Neural crest cell (in vitro differentiated cells): ENCODE measurements at places on chromosomes 3 and 15.

DNA sequence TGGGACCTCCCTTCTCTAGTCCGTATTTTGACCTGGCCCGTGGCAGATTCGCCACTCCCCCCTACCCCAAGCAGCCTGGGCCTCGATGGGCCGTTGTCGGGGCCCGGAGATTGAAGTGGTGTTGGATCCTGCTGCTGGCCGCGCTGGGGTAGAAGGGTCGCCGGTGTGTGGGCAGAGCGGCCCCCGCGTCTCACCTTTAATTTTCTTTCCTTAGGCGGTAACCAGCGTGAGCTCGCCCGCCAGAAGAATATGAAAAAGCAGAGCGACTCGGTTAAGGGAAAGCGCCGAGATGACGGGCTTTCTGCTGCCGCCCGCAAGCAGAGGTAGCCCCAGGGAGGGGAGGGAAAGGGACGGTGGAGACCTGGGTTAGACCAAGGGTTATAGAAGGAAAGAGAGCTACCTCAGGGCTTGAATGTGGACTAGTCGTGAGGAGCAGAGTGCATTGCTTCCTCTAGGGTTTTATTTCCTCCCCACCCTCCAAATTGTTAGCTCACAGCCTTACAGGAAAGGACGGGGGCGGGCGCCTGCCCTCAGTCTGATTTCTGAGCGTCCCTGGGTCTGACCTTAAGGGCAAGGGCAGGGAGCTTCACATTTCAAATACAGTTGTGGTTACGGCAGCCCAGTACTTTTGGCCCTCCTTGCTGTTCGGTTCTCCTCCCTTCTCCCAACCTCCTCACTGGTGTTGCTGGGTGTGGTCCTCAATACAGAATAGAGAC, 799 bp downstream of the SERF2 start:
- H3K27me3 ChIP-seq, result no peaks in the 10 kb centered on the region
- peaks cover 3% of the 10 kb centered on the region for H3K36me3 ChIP-seq
- peak overlapping the region; percentile 98 for H3K27ac ChIP-seq
- DNase-seq, result no peak
- peaks cover 32% of the 10 kb centered on the region for H3K4me1 ChIP-seq
- H3K4me3 ChIP-seq, result peak overlapping the region; percentile 99

GRCh38 chr15:52714968-52715367, 35.8 kb upstream of the ATOSA start:
- no peak overlapping the region for H3K27ac ChIP-seq
- H3K4me3 ChIP-seq, result no peak overlapping the region
- H3K27me3 ChIP-seq, result no peaks in the 10 kb centered on the region

DNA sequence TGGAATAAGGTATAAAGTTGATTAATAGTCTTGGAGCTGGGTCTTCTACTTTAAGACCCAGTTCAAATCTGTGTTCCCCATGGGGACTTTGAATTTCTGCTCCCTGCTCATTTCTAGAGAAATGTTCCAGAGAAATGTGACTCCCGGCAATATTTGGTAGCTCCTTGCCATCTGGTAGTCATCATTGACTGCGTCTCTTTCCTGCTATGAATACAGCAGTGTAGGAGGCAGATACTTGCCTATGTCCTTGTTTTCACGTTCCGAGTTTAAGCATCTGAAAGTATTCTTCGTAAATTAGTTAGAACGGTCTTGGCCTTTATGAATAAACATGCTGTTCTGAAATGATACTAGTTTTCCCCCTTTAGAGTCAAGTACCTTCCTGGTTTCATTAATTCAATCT, 352.9 kb downstream of the PTPRG start:
- H3K27ac ChIP-seq, result no peak overlapping the region
- peaks cover 29% of the 10 kb centered on the region for H3K4me1 ChIP-seq
- no peaks in the 10 kb centered on the region for H3K36me3 ChIP-seq
- no peak overlapping the region for H3K4me3 ChIP-seq

- no peaks in the 10 kb centered on the region for H3K4me1 ChIP-seq
- H3K27me3 ChIP-seq, result peaks cover 16% of the 10 kb centered on the region
- no peak overlapping the region for H3K27ac ChIP-seq
- H3K4me3 ChIP-seq, result no peak overlapping the region
- DNase-seq, result no peak
These were observed 9.2 kb downstream of the LTF start for GRCh38 chr3:46455231-46456115.

GRCh38 chr15:98150536-98150935, 190.0 kb downstream of the ARRDC4 start:
- H3K27me3 ChIP-seq, result peaks cover 4% of the 10 kb centered on the region
- H3K36me3 ChIP-seq, result no peaks in the 10 kb centered on the region

DNA sequence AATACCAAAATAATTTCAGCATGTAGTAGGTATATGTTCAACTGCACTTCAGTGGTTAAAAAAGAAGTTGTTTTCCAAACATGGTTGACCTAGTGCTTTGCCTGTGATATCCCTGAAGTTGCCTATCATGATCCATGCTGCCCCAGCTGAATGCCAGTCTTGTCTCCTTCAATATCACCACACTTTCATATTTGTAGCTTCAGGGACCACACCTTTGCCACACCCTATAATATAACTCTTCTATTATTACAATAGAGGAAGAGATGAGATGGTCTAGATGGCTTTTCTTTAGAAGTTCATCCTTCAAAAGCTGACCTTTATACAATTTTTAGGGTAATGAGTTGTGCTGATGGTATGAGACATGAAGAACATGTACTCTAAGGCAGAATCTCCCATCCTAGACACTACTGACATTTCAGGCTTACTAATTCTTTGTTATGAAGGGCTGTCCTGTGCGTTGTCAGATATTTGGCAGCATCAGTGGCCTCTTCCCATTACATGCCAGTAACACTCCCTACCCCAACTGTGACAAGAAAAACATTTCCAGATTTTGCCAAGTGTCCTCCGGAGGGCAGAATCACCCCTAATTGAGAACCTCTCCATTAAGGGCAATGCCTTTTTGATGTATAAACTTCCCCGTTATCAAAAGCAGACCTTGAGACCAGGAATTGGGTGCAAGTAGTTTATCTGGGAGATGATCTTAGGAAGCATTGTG, 76.2 kb upstream of the PLCL2 start:
- peaks cover 4% of the 10 kb centered on the region for H3K27me3 ChIP-seq
- H3K27ac ChIP-seq, result no peak overlapping the region
- H3K4me1 ChIP-seq, result peaks cover 8% of the 10 kb centered on the region
- H3K4me3 ChIP-seq, result no peak overlapping the region

GRCh38 chr3:13405614-13406013, 14.5 kb downstream of the NUP210 start:
- H3K4me1 ChIP-seq, result peaks cover 16% of the 10 kb centered on the region
- no peak overlapping the region for H3K4me3 ChIP-seq
- no peak for DNase-seq
- no peaks in the 10 kb centered on the region for H3K27me3 ChIP-seq
- no peak overlapping the region for H3K27ac ChIP-seq
- peaks cover 12% of the 10 kb centered on the region for H3K36me3 ChIP-seq

GRCh38 chr3:179723617-179724016, 70.8 kb downstream of the USP13 start:
- no peaks in the 10 kb centered on the region for H3K27me3 ChIP-seq
- H3K4me3 ChIP-seq, result no peak overlapping the region
- no peak overlapping the region for H3K27ac ChIP-seq
- H3K36me3 ChIP-seq, result peaks cover 26% of the 10 kb centered on the region

GRCh38 chr15:91049378-91050127, 27.2 kb upstream of the VPS33B start:
- no peak overlapping the region for H3K4me3 ChIP-seq
- DNase-seq, result peak; percentile 58
- H3K36me3 ChIP-seq, result no peaks in the 10 kb centered on the region
- H3K4me1 ChIP-seq, result no peaks in the 10 kb centered on the region

DNA sequence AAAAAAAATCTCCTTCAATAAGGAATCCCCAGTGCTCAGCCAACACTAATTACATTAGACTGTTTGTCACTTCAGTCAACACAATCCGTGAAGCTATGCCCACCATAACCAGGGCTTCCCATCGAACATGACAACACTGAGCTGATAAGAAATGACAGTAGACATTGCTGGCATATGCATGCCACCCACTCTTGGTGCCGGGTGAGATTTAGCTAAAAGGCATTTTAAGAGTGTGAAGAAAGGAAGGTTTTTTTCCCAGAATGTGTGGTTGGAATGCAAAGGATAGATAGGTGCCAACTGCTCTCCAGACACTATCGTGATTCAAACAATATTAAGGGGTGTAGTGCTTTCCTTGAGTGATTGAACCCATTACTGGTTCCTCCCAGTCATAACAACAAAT, 344.0 kb upstream of the LMCD1 start:
- H3K4me1 ChIP-seq, result no peaks in the 10 kb centered on the region
- H3K27me3 ChIP-seq, result no peaks in the 10 kb centered on the region
- H3K27ac ChIP-seq, result no peak overlapping the region
- no peak for DNase-seq
- no peaks in the 10 kb centered on the region for H3K36me3 ChIP-seq

DNA sequence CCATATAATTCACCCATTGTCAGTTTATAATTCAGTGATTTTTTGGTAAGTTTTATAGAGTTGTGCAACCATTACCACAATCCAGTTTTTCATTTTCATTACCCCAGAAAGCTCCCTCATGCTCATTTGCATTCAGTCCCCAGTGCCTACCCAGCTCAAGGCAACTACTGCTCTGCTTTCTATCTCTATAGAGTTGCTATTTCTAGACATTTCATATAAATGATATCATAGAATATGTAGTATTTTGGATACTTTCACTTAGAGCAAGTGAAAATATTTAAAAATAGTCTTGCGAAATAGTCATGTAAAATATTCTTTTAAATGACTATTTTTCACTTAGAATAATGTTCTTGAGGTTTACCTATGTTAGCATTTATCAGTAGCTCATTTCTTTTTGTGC, 42.1 kb downstream of the ZNF654 start:
- peaks cover 52% of the 10 kb centered on the region for H3K36me3 ChIP-seq
- DNase-seq, result no peak
- no peaks in the 10 kb centered on the region for H3K4me1 ChIP-seq
- no peaks in the 10 kb centered on the region for H3K27me3 ChIP-seq

- peaks cover 3% of the 10 kb centered on the region for H3K4me1 ChIP-seq
- no peak overlapping the region for H3K27ac ChIP-seq
- no peak for DNase-seq
- H3K36me3 ChIP-seq, result no peaks in the 10 kb centered on the region
These were observed 198.4 kb downstream of the ATP10A start for GRCh38 chr15:25664761-25665160.

- no peak overlapping the region for H3K27ac ChIP-seq
- H3K36me3 ChIP-seq, result no peaks in the 10 kb centered on the region
- no peaks in the 10 kb centered on the region for H3K27me3 ChIP-seq
- H3K4me1 ChIP-seq, result peaks cover 31% of the 10 kb centered on the region
- no peak overlapping the region for H3K4me3 ChIP-seq
- DNase-seq, result no peak
These were observed 27.0 kb downstream of the MB21D2 start for GRCh38 chr3:192890347-192891335.

GRCh38 chr3:10570196-10570946, 65.0 kb upstream of the ATP2B2 start:
- H3K4me1 ChIP-seq, result peaks cover 8% of the 10 kb centered on the region
- DNase-seq, result no peak
- peaks cover 3% of the 10 kb centered on the region for H3K27me3 ChIP-seq

DNA sequence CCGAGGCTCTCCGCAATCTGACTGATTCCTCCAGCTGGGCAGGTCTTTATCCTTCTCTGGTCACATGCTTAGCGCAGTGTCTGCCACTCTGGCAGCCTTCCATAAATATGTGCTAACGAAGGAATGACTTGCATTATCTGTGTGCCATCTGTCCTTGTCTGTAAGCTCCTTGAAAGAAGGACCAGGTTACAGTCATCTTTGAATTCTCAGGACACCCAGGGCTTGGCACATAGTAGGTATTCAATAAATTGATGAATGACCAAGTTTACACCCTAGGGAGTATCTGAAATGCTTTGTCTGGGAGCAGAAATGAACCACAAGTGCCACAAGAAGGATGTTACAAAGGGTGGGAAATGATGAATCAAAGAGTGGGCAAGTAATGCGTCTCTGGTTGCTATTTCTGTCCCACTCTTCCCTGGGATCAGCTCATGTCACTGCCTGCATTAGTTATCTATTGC, 16.5 kb upstream of the FAM3D start:
- H3K4me3 ChIP-seq, result no peak overlapping the region
- no peaks in the 10 kb centered on the region for H3K27me3 ChIP-seq
- DNase-seq, result no peak

GRCh38 chr3:146134348-146135117, 26.5 kb downstream of the PLOD2 start:
- H3K36me3 ChIP-seq, result no peaks in the 10 kb centered on the region
- H3K4me3 ChIP-seq, result no peak overlapping the region
- H3K27ac ChIP-seq, result no peak overlapping the region
- no peak for DNase-seq

GRCh38 chr15:57432141-57432741, 55.9 kb downstream of the CGNL1 start:
- H3K4me1 ChIP-seq, result peaks cover 11% of the 10 kb centered on the region
- H3K27ac ChIP-seq, result no peak overlapping the region
- no peak overlapping the region for H3K4me3 ChIP-seq
- H3K27me3 ChIP-seq, result no peaks in the 10 kb centered on the region

DNA sequence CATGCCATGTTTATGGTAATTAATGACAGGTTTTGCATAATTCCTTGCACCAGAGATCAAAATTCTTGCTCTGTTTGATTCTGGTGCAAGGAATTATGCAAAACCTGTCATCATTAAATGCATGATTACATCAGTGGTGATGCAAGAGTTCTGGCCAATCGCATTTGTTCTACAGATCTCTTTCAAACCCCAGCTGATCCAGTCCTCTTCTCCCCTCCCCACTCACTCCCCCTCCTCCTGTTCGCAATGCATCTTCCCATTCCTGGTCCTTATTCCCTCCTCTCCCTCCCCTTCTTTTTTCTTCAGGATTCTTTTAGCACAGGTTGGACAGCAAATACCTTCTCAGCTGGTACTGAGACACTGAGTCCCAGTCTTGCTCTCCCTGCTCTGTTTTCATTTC, 82.1 kb downstream of the GABRB3 start:
- peaks cover 2% of the 10 kb centered on the region for H3K27me3 ChIP-seq
- no peak overlapping the region for H3K4me3 ChIP-seq
- H3K27ac ChIP-seq, result no peak overlapping the region

GRCh38 chr3:25592510-25592968, 72.2 kb downstream of the TOP2B start:
- H3K36me3 ChIP-seq, result peaks cover 9% of the 10 kb centered on the region
- no peak overlapping the region for H3K4me3 ChIP-seq
- H3K27me3 ChIP-seq, result no peaks in the 10 kb centered on the region
- no peak for DNase-seq
- peaks cover 51% of the 10 kb centered on the region for H3K4me1 ChIP-seq

DNA sequence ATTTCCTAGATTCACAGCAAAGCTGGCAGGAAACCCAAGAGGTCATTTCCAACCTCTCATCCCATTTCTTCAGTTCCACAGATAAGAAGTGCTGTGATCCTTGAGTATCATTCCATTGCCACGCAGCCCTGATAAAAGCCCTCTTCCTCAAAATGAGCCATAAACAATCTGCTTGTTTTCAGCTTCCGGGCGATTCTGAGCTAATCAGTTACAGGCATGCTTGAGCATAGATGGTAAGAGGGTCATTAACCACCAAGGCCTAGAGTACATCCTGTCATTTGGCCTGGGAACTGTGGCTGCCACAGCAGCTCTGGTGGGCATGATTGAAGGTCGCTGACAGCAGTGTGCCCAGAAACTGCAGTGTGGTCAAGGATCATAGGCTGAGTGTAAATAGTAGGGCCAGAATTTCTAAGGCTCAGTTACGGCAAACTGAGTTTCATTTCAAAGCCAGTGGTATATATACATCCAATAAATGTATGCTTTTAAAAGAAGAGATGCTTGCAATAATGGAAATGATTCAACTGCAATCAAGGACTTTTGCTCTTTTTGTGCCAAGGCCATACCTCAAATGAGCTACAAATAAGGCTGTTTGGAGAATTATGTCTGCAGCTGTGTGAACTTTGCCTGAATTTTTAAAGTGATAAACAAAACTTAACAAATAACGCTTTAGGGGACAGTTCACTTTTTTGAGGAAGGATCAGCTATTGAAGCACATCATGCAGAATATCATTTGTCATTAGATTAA, 47.3 kb downstream of the P3H2 start:
- no peaks in the 10 kb centered on the region for H3K36me3 ChIP-seq
- no peak overlapping the region for H3K4me3 ChIP-seq
- peaks cover 28% of the 10 kb centered on the region for H3K4me1 ChIP-seq
- H3K27me3 ChIP-seq, result no peaks in the 10 kb centered on the region
- no peak for DNase-seq
